ENCODE measurements at places on chromosomes 13 and 19.

- no peak for DNase-seq
Measured at GRCh38 chr19:14577885-14578427, 4.9 kb upstream of the CLEC17A start.

DNA sequence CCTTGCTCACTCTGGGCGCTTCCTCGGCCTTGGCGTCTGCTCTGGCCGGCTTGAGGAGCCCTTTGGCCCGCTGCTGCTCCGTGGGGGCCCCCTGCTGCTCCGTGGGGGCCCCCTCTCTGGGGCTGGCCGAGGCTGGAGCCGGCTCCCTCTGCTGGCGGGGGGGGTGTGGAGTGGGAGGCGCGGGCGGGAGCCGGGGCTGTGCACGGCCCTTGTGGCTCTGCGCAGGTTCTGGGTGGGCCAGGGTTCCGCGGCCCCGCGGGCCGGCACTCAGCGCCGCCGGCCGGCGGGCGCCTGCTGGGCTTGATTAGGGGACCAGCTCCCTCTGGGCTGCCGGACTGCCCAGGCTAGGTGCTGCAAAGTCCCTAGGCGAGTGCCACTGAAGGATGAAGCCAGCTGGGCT lies 436.2 kb downstream of the SLITRK6 start:
- no peak for DNase-seq

DNA sequence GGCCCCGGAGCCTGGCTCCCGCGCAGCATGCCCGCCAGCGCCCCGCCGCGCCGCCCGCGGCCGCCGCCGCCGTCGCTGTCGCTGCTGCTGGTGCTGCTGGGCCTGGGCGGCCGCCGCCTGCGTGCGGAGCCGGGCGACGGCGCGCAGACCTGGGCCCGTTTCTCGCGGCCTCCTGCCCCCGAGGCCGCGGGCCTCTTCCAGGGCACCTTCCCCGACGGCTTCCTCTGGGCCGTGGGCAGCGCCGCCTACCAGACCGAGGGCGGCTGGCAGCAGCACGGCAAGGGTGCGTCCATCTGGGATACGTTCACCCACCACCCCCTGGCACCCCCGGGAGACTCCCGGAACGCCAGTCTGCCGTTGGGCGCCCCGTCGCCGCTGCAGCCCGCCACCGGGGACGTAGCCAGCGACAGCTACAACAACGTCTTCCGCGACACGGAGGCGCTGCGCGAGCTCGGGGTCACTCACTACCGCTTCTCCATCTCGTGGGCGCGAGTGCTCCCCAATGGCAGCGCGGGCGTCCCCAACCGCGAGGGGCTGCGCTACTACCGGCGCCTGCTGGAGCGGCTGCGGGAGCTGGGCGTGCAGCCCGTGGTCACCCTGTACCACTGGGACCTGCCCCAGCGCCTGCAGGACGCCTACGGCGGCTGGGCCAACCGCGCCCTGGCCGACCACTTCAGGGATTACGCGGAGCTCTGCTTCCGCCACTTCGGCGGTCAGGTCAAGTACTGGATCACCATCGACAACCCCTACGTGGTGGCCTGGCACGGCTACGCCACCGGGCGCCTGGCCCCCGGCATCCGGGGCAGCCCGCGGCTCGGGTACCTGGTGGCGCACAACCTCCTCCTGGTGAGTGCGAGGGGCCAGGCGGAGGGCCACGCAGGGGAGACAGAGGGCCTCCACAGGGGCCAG lies at the start of gene KL:
TSS of gene KL (plus strand) at position 10 of the 909 bp plus-strand sequence. CDS start at position 28, 18 bp downstream.
- DNase-seq: peak; percentile 34

GRCh38 chr19:45137179-45137761 lies 23.5 kb downstream of the NKPD1 start:
- peak; percentile 70 for DNase-seq

DNA sequence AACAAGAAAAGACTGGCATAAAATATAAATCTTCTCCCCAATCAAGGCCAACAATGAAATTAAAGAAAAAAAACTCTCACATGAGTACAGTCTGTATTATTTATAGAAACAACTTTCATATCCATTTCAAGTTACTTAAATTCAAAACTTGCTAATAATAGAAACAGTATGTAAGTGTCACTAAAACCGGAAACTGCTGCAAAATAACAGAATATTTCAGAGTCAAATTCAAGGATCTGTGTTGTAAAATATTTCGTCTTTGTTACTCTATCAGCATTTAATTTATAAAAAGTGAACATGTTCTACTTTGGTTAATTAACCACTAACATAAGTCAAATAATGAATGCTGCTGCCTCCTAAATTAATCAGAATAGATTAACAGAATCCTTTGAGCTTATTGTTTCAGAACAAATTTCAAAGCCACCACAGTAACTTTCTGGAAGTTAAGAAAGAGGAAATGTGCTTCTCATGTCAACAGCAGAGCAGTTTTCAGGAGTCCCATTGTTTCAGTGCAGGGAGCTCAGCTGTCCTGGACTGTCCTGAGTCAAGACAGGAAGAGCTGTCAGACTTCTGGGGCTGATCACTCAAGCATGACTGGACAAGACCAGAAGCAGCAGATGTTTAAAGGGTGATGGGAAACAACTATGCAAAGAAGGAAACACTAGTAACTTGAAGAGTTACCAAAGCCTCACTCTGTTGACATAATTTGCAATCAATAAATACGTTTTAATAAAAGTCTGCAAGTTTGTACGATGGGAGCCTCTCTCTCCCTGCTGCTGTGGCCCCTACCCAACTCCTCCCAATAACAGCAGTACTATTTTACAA lies 76.9 kb downstream of the FOXO1 start:
- no peak for DNase-seq

- DNase-seq: no peak
Measured at GRCh38 chr13:27172495-27172842, 858 bp upstream of the USP12 start.
